ENCODE measurements at places on chromosomes 1 and 21. TPM values are rescaled to one million over a fixed set of nuclear protein-coding genes. Genes with fewer than 3 reads are reported as not detected.
A peak's percentile ranks its signal among the peaks of the same experiment; 100 is the strongest.

- DNase-seq, result no peak
Measured at GRCh38 chr21:29798840-29799239, 141.0 kb downstream of the GRIK1 start.

GRCh38 chr1:172394141-172394751 lies 26.2 kb upstream of the C1orf105 start:
- no peak for DNase-seq

- peak; percentile 90 for DNase-seq
Measured at GRCh38 chr1:20486457-20487235, 636 bp upstream of the CAMK2N1 start.

- no peak for DNase-seq
Measured at GRCh38 chr1:117225931-117226330, 15.2 kb upstream of the VTCN1 start.

DNA sequence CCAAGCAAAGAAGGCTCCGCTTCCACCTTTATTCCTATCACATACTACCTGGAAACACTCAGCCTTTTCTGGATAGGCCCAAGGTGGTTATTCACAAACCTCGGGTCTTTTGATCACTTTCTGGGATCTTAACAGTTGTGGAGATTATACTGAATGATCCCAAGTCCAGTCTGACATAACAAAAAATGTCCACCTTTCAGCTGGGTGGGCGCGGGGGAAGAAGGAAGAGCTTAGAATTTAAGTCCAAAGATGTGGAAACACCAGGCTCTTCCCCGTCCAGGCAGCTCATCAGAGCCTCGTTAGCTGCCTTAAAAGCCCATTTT lies 338 bp upstream of the C1orf53 start:
- no peak for DNase-seq

DNA sequence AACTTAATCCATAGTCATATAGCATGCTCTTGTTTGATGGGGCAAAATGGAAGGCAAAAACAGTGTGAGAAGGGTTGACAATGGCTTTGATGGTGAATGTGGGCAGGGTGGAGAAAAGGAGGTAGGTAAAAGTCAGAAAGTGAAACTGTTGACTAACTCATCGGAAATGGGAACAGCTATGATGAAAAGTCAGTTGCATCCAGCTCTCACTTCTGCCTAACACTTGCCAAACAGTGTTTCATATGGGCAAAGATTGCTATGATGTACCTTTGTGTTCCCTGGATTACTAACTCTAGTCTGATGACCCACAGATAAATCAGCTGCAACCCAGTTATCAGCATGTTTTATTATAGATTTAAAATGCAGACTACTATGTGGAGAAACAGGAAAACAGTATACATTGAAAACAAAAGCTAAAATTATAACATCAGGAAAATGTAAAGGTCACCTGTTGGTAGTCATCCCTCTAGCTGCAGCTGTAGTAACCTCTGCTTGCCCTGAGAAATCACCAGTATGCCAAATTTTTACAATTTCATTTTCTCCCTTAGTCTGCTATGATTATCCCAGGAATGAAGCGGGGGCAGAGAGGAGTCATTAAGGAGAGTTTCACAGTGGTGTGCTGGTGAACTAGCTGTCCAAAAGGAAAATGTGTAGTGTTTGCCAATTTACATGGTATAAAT lies 11.7 kb downstream of the TNFSF18 start:
- DNase-seq, result no peak

DNA sequence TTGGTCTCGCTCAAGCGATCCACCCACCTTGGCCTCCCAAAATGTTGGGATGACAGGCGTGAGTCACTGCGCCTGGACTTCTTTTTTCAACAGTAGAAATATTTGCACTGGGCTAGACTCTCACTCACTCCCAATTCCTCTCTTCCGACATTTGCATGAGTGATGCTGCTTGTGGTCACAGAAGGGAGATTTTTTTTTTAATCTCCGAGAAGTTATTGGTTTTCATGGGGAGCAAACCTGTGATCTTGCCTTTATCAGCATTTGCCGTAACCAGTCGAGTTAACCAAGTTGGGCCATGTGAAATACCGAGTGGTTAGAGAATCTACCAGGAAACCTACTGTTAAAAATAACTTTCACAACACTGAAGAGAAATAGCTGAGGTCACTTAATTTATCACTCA lies 21.1 kb downstream of the ERG start:
- DNase-seq, result no peak

NECTIN4 gene
- total RNA-seq, result 4.6 TPM

GRCh38 chr1:11169202-11169601 lies 20.0 kb upstream of the ANGPTL7 start:
- DNase-seq, result no peak
